ENCODE measurements at places on chromosomes 3 and 15. TPM values are rescaled to one million over a fixed set of nuclear protein-coding genes. Genes with fewer than 3 reads are reported as not detected.
A peak's percentile ranks its signal among the peaks of the same experiment; 100 is the strongest.

The CPNE4 gene
- not detected for total RNA-seq

The SKOR1 gene
- total RNA-seq: not detected

The ARPIN gene
- total RNA-seq: 8.9 TPM

The HEXA gene
- 89.0 TPM for total RNA-seq

The SLC12A1 gene
- total RNA-seq: not detected

GRCh38 chr3:16908016-16908807 is 23.5 kb downstream of the PLCL2 start:
- DNase-seq: no peak

DNA sequence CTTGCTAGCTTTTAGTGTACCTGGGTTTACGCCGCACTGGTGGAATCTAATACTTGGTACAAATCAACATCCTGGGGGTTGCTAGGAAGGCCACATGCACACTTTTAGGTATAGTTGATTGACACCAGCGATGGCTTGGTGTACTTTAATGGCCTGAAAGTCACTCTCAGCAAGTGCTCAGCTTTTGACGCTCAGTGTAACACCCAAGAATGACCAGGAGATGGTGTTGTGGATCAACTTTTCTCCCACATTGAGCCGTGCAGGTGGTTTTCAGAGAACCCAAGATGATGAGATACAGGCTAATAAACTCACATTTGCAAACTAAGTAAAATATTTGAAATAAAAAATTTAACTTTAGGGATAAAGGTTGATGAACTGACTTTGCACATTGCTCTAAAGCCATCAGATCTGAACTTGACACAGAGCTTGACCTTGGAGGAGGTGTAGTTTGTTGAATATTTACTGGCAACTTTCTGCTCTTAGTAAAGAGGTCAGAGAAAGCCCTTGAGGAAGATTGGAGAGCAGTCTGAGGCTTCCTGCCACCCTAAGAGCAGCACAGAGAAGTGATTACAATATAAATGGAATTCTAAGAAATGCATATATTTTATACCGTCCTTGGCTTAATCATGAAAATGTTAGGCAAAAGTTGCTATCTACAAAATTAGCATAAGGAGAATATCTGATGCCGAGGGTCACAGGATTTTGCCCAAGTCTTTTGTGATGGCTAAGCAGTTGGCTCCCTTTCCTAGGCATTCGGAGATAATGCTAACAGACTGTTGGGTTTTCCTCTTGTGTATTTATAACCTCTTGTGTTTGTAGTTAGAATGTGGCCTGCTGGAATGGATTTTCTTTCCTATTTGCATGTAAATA is 143.4 kb upstream of the RASGRP1 start:
- peak; percentile 62 for DNase-seq

DNA sequence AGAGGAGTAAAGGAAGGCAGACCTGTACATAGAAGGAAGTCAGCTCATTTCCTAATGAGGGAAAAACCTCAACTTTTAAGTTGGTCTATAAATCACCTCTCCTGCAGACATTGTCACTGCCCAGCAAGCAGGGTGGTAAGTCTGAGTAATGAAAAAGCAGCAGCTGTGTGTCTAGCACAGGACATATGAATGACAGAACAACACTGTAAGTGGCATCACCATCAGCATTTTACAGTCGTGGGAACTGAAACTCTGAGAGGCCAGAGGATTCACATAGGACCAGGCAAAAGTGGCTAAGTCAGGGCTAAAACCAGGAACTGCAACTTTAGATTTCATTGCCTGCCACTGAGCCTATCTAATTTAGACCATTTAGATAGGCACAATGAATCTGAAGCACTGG is 235.6 kb downstream of the CLSTN2 start:
- DNase-seq: peak; percentile 53

DNA sequence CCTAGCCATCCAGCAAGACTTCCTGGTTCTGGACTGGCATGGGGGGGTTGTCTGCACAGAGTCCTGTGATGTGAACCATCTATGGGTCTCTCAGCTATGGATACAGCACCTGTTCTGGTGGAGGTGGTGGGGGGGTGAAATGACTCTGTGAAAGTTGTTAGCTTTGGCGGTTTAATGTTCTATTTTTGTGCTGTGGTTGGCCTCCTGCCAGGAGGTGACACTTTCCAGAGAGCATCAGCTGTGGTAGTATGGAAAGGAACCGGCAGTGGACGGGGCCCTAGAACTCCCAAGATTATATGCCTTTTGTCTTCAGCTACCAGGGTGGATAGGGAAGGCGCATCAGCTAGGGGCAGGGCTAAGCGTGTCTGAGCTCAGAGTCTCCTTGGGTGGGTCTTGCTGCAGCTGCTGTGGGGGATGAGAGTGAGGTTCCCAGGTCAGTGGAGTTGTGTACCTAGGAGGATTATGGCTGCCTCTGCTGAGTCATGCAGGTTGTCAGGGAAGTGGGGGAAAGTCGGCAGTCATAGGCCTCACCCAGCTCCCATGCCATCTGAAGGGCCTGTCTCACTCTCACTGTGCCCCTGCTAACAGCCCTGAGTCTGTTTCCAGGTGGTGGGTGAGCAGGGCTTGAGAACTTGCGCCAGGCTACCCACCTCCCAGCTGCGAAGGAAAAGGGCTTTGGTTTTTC is 7.1 kb upstream of the LARS2 start:
- no peak for DNase-seq

DNA sequence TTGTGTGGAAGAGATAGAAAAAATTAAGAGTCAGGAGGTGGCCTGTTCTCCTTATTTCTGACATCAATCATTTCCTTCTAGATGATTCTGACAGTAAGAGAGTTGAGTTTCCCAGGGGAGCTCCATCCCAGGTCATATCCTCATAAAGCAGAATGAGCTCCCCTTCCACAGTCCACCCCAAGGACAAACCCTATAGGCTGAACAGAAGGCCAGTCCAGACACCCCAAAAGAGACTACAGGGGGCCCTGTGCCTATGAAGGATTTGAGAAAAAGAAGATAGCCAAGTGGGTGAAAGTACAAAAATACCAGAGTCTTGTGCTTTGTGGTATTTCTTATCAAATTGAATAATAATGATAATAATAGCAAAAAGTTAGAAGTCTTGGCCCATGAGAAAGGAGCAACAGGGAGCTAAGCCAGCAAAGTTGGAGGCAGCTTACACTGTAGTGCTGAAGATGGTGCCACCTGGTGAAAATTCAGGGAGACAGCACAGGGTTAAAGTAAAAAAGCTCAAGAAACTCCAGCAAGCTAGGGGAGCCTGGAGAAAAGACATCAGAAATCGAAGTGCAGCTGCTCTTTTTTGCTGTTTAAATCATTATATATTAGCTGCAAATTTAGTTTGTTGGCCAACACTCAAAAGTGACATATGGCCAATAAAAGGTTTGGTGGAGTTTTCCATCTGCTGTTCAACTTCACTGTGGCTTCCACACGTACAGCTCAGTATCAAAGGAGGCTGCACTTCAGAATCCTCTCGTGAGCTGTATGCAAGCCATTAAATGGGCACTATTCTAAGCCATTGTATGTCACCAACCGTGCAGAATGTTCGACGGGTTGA is 35.8 kb upstream of the SLC24A5 start:
- peak; percentile 29 for DNase-seq

- DNase-seq: no peak
Measured at GRCh38 chr15:101078669-101079323, 159.6 kb downstream of the LRRK1 start.

DNA sequence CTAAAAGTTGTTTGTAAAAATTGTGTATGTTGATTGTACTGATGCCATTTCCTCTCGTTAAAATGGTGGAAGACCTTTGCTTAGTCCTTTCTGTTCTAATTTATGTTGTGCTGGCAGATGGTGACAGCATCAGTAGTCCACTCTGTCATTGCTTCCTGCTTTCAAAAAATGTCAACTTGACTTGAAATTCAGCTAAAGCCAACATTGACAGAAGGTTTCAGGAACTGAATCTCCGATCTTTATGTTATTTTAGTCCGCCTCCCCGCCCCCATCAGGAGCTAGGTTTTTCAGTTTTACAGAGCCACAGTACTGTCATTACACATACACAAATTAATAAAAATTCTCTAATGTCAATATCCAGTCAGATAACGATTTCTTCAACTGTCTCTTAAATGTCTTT is 1.5 kb downstream of the CEP63 start:
- DNase-seq: no peak

DNA sequence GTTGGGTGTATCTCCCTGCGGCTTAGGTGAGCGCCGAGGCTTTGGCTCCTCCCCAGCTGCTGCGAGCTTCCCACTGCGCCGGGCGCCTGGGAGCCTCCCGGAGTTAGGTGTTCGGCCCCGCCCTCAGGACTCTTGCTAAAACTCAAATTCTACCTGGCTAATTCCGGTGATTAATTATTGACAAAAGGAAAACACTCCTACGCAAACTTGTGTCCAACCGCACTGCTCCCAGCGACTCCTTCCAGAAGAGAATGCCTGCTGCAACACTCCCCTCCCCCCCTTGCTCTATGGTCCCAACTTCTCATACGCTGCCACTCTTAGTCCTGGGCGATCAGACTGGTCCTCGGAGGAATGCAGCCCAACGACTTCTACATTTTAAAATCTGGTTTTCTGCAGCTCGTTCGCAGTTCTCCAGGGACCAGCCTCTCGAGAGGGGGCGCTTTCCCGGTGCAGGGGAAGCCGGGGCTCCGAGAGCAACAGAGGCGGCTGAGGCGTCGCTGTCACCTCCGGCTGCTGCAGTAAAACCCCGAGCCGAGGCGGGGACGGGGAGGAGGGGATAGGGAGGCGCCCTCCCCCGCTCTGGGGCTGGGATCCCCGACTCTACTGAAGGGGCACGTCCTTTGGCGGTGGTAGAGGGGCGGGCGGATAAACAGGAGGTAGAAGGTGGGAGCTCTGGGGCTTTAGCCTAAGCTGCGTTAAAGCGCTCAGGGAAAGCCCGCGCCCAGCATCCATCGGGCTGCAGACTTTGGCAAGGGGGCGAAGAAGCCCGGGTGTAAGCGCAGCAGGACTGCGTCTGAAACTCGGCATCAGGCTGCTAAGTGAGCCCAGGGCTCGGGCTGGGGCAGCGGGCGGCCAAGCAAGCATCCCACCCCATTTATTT is at the start of gene SPTSSB:
TSS of gene SPTSSB (minus strand) at position 77 of the 880 bp plus-strand sequence. CDS start 25,194 bp downstream, outside the sequence.
- no peak for DNase-seq

- DNase-seq: no peak
Measured at GRCh38 chr3:195133013-195133412, 137.9 kb downstream of the XXYLT1 start.

- DNase-seq: no peak
Measured at GRCh38 chr3:130428871-130429712, 83.6 kb downstream of the COL6A5 start.

- DNase-seq: peak; percentile 63
Measured at GRCh38 chr3:151404316-151404715, 19.8 kb upstream of the P2RY12 start.

GRCh38 chr3:12107071-12107713 is 51.5 kb downstream of the TIMP4 start:
- no peak for DNase-seq

DNA sequence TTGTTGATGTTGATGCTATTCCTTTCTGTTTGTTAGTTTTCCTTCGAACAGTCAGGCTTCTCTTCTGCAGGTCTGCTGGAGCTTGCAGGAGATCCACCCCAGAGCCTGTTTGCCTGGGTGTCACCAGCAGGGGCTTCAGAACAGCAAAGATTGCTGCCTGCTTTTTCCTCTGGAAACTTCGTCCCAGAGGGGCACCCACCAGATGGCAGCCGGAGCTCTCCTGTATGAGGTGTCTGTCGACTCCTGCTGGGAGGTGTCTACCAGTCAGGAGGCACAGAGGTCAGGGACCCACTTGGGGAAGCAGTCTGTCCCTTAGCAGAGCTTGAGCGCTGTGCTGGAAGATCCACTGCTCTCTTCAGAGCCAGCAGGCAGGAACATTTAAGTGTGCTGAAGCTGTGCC is 303.2 kb downstream of the ZIC1 start:
- no peak for DNase-seq

DNA sequence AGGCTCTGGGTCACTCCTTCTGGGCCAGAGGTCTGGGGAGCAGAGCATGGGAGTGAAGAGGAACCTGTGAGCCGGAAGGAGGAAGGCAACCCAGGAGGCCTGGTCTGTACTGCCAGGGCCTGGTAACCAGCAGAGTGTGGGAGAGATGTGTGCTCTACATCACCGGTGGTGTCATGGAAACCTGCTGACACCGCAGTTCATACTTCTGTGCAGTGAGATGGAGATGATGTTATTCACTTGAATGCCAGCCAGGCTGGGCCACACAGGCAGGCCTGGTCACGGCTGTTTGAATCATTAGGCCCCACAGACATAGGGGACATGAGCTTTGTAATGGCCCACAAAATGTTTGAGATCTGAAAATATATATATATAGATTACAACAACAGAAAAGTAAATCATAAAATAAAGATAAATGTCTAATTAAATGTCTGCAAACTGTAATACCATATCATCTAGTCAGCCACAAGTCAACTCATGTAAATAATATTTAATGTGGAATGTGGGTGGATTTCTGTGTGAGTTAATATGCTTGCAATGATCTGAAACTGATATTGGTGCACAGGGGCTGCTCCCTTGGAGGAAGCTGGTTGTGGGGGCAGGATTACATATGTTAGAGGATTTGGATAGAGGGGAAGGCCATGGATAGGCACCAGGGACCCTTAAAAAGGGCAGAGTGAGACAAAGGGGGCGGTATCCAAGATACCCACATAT is 108.5 kb upstream of the PFN2 start:
- DNase-seq: peak; percentile 86

DNA sequence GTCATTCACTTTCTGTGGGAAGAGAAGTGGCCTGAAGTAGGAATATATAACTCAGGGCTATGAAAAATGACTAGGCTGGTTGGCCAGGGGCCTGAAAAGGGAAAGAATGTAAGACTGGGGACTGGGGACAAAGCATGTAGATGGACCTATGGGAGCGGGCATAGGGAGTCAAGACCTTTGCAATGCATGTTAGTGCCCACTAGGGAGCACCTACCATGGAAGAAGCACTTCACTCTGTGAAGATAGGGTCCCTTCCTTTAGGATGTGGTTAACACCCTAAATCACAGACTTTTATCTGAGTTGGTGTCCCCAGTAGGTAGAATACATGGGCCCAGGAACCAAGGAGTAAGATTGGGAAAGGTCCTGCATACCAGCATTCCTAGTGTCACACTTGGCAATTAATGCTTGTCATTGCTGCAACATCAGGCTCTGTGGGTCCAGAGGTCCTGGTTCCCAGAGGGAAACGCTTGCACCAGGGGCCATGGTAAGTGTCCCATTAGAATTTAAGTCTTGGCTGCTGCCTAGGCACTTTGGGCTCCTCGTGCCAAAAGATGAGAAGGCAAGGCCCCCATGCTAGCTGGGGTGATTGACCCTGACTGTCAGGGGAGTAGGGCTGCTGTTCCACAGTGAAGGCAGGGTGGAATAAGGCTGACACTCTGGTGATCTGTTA is 79.6 kb downstream of the CRYGS start:
- no peak for DNase-seq

- DNase-seq: no peak
Measured at GRCh38 chr3:15011174-15011573, 53.9 kb downstream of the MRPS25 start.

GRCh38 chr3:196931828-196932587 is 10.3 kb downstream of the NCBP2 start:
- no peak for DNase-seq

DNA sequence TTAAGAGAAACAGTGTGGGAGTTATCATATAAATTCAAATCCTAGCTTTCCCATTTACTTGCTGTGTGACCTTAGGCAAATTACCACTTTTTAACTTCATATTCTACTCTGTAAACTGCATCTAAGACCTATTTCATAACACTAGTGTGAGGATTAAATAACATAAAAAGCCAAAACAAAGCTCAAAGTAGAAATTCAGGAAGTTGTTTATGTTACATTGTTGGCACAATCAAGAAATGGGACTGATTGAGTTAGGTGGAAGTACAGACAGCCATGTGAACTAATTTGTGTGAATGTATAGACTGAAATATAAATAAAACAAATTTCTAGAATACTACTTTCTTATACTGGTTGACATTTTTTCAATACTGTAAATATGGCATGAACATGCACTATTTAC is 131.7 kb downstream of the STAG1 start:
- DNase-seq: no peak

- no peak for DNase-seq
Measured at GRCh38 chr3:25355034-25355885, 72.8 kb upstream of the RARB start.
